ENCODE measurements at places on chromosomes 3 and 15.

DNA sequence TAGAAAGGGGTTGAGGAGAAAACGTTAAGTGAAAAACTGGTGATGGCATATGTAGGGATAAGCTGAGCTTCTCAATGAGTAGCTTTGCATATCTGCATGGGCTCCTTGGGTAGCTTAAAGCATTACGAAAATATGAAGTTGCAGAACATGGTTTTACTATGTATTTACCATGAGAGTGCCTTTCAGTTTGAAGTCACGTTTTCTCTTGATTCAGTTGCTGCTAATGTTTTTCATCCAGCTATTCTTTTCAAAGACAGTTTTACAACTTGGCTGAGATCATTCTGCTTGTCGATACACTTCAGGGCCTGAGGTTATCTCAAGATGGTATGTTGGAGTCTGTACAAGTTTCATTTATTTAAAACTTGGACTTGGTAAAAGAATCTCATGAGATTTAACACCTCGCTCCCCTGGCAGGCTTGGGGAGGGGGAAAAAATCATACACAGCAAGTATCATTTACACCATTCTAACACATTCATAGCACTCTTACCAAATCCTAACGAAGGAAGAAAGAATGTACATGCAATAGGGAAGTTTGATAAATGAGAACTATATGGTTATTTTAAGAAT lies 103.3 kb upstream of the CMC1 start:
- no peak for DNase-seq

GRCh38 chr3:7798276-7798675 lies 703.3 kb upstream of the LMCD1 start:
- DNase-seq = no peak

- no peak for DNase-seq
Measured at GRCh38 chr15:92499731-92500530, 106.2 kb downstream of the ST8SIA2 start.

DNA sequence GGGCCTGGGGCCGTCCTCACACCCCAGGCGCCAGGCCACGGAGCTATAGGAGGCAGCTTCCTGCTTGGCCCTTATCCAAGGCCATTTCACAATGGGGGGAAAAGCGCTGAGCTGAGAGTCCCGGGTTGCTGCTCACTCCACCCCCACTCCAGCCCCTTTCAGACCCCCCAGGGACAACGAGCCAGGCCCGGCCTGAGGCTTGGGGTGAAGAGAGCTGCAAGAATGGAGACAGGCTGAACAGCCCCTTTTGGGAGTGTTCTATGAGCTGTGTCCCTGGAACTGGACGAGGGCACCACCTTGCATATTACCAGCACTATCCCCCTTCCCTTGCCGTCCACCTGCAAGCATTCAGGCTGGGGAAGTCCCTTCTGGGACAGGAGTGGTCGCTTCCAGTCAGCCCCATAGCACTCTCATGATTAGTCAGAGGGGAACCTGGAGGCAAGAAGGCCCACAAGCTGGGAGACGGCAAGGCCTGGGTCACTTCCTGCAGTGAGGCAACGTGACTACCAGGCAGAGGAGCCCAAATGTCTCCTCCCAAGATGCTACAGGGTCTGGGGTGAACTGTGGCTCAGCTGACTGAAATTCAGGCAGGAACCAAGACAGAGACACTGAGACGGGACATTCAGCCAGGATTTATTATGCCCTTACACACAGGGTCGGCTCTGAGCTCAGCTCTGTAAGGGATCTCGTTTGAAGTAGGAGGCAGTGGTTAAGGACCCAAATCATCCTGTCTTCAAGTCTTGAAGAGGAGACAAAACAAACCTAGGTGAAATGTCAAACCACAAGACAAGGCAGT lies 8.6 kb upstream of the SRP14 start:
- no peak for DNase-seq

GRCh38 chr3:61300786-61301185 lies 49.5 kb upstream of the FHIT start:
- no peak for DNase-seq

DNA sequence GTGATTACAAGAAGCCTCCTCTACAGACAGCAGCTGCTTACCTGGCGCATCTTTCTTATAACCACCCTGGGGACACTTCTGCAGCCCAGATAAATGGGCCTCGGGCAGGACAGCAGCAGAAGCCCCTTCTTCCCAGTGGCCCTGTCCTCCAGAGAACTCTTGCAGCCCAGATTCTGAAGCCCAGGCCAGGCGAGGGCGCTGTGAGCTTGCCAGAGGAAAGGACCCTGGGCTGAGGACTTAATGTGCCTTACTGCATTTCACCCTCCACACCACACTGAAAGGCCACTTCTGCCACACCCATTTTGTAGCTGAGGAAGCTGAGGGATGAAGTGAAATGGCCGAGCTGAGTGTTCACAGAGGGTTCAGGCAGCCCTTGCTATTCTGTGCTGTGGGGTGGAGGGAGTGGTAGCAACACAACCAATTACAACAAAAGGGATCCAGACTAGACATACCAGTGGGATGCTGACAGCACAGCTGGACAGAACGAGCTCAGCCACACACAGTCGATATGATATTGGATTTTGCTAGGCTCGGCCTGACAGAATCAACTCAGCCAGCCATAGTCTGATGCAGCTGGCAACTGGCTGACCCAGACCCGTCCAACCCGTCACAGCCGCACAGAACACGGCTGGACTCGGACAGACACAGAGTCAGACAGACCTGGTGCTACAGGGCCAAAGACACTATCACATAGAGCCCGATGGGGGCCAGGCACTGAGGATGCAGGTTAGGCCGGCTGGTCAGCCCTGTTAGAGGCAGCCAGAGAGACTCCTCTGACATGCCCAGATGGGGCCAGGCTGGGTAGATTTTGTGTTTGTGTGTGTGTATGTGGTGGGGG lies 7.3 kb downstream of the ACOX2 start:
- peak; percentile 70 for DNase-seq

DNA sequence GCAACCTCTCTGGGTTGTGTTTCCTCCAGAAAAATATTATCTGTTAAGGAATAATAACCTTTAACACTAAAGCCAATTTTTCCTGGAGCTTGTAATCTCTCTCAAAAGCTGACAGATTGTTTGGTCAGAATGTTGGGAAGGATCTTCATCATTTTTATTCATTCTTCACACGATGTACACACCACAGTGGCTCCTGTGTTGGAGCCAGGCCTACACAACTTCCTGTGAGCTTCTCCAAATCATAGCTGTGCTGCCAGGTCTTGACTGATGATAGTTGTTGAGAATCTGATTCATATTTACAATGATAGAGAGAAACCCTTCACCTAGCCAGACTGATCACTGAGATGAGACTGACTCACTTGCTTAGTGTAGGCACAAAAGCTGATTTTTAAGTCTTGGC lies 151.0 kb upstream of the ROBO2 start:
- no peak for DNase-seq

DNA sequence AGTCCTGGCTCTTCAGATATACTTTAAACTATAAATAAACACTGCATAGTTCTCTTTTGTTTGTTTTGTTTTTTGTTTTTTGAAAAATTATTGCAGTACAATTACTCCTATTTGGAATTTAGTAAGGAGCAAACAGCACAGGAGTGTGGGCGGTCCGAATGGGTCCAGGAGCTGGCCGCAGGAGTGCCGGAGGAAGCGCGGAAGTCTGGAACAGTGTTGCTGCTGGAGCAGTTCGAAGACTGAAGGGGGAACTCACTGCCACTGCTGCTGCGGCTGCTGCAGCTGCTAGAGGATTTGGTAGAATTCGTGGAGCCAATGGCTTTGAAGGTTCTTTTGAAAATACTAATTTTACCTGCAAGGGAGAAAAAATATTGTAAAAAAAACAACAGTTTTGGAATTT lies 329.9 kb downstream of the ZNF385D start:
- no peak for DNase-seq

DNA sequence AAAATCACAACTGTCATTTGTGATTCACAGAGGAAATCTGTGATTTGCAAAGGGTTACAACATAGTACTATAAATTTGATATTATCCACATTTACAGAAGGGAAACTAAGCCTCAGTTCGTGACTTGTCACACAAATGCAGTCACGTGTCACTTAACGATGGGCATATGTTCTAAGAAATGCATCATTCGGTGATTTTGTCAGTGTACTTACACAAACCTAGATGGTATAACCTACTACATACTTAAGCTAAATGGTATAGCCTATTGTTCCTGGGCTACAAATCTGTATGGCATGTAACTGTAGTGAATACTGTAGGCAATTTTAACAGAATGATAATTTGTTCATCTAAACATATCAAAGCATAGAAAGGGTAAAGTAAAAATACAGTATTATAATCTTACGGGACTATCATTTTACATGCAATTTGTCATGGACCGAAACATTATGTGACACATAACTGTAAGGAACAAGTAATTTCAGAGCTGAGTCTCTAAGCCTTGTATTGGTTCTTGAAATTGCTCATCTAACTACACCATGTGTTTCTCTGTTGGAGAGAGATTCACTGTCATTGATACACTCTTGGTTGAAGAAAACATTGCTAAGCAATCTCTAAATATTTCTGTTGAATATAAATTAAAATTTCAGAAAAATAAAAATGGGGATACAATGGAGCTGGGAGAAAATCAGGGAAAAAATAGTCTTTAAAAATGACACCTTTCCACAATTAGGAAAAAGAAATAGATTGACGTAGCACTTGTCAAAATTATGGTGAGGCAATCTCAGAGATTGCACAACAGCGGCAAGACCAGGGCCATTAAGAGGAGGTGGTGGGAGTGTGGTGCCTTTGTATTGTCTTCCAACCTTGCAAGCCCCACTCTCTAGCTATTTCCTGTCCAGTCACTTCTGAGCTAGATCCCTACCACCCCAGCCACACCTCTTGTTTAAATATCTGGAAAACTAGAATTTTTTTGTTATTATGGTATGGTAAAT lies 645.8 kb upstream of the TBL1XR1 start:
- DNase-seq = no peak

DNA sequence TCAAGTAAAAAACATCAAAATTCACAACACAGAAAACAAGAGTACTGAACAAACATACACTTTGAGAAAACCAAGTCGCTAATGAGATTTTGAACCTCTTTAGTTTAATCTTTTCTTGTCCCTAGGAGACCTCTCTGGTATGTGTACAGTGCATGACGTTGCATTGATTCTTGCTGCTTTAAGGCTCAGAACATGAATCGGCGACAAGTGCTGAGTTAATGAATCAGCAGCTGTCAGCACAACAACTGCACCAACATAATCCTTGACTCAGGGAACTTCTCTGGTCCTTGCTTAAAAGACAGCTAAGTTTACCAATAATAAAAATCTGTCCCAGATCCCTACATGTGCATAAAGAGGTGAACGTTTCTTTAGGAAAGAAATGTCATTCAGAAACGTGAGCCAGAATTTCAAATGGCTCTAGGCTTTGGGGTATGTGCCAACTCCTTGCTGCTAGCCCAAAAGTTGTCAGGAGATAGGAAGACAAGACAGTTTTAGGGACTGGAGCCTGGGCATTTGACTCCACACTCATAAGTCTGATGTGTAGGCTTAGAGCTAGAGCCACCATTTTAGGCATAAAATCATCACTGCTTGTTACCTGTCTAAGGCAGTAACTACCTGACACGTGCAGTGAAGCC lies 86.9 kb downstream of the IL5RA start:
- no peak for DNase-seq

DNA sequence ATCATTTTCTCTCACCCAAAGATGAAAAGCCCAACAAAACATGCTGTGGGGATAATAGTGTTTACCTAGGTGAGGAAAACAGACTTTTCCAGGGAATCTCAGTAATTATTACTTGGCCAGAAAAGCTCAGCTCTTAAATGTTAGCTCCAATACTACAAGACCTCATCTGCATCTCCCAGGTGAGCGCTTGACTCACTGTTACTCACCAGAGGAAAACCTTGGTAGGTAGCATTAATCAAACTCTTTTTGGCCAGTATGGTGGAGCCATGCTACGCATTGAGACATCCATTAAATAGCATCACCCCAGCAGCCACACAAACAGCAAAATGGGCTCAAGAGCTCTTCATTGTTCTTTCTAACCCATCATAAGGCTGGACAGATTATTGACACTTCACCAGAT lies 99.0 kb downstream of the TIGIT start:
- DNase-seq = no peak

DNA sequence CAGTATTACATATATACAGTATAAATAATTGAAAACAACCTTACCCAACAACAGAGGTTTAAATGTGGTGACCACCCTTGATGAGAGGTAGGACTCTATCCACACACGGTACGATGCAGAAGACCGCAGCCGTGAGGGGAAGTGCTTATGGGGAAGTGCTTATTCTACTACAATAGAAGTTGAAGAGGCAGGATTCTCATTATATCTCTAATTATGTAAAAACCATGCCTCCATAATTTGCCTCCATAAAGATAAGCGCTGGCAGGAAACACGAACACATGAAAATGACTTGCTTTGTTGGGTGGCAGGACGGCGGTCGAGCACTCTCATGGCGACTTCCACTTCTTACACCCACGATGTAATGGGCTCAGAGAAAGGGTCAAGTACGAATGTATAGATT lies 7.2 kb upstream of the MUC13 start:
- DNase-seq = no peak

DNA sequence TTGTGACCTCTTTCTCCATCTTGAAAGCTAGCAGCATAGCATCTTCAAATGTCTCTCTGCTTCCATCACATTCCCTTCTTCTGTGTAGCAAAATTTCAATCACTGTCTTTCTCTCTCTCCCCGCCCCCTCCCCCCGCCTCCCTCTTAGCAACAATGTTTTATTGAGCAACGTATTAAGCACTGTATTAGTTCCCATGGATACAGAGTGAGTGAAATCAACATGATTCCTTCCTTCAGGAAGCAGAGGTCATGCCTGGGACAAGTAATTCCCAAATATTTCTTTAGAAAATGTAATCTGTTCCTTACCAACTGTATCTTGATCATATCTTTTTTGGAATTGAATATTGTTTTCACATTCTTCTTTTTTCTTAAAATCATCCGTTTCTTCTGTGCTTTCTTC lies 373.7 kb upstream of the NECTIN3 start:
- no peak for DNase-seq

DNA sequence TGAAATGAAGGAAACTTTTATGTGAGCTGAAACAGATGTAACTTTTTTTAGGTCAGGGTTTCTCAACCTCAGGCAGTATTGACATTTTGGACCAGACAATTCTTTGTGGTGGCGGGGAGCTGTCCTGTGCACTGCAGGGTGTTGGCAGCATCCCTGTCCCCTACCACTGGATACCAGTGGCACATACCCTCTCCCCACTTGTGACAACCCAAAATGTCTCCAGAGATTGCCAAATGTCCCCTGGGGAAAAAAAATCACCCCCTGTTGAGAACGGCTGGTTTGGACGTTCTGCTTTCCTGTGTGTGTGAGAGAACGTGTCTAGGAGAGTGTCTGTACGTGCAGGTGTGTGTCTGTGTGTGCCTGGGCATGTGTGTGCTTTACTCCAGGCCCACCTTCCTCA lies 30.7 kb upstream of the GRIP2 start:
- DNase-seq = no peak

Measured in Caco-2 (cell line).